Stimulated activated CD4-positive, alpha-beta T cell treated with anti-CD3 and anti-CD28 coated beads, TNF-alpha, amount 100 ng/mL, for 48 hours (primary cell): ENCODE measurements at places on chromosomes 6 and 20.

GRCh38 chr6:148835920-148836441 is 89.2 kb downstream of the UST start:
- DNase-seq = no peak

- DNase-seq = no peak
These were observed 846 bp downstream of the ZSCAN31 start for GRCh38 chr6:28335040-28335563.

- no peak for DNase-seq
These were observed 966.6 kb downstream of the HACE1 start for GRCh38 chr6:103893141-103893581.

DNA sequence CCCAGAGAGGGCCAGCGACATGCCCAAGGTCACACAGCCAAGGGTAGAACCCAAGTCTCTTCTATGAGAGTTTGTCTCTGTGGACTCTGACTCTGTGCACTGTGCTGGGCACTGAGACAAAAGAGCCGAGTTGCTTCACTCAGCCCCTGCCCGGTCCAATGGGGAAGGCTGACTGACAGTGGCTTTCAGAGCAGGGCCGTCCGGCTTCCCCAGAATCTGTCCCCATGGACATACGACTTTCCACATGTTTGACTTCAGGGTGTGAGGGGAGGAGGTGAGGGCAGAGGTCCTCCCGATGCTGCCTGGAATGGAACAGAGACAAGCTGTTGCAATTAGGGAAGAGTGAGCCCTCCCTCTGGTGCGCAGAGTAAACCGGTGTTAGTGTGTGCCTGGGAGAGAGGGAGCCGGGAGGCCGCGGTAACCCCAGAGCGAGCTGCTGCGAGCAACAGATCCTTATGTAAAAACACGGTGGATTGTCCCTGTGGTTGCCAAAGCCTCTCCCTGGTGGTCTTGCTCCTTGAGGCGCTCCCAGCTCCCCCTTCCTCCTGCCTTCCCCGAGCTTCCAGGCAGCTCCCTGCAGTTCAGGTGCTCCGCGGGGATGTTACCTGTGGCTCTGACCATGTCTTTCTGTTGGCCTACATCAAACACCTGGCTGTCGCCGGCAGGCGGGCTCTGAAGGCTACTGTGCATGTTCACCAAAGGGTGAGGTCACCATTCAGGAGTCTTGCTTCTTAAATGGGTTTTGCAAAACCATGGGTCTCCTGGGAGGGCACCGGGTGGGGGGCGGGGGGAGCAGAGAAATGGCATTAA is 672 bp downstream of the SIRPA start:
- DNase-seq = no peak

DNA sequence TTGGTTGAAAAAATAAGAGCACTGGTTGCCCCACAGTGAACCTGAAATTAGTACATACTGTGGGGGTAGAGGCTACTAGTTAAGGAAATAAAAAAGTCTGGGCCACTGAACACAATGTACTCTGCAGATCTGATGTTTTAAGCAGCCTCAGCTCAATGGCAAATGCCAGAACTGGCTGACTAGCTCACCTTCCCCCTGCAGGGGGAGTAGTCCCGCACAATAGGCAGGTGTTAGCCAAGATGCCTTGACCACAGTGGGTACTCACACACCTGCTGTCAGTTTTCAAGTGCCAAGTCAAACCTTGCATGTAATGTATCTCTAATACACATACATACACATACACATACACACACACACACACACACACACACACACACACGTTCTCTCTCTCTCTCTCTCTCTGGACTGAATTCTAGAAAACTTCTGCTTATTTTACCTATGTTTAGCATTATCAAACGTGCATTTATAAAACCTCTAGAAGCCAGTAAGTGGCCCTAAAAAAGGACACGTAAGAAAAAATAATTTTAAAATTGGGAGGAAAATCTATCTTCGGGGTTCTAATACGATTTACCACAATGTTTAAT is 36.1 kb downstream of the GMDS start:
- peak; percentile 12 for DNase-seq

- no peak for DNase-seq
These were observed 3.6 kb upstream of the MANBAL start for GRCh38 chr20:37285664-37286374.

- DNase-seq = no peak
These were observed 136.0 kb downstream of the AIG1 start for GRCh38 chr6:143196525-143197225.

DNA sequence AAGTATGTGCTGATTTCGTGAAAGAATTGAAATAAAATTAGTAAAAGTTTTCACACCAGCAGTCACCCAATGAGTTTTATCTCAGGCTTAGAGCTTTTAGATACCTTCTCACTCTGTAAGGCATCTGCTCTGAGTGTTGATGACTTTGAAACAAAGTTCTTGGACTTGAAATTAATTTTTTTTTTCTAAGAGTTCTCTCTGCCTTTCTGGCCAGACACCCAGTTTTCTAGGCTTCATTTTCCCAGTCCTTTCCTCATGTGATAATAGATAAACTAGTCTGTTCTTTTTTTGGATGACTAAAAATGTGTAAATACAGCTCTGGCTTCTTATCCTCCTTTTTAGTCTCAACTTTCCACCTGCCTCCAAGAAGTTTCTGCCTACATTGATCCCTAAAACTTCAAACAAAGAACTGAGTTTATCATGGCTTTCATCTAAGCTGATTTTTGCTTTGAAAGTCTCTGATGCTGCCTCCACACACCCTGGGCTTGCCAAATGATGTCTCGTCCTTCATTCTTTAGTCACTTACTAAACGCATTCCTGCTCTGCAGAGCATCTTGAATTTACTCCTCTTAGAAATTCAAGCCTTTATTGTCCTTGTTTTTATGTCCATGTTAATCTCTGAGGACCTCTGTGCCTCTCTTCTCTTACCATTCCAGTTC is 32.7 kb downstream of the SLX4IP start:
- DNase-seq = no peak

DNA sequence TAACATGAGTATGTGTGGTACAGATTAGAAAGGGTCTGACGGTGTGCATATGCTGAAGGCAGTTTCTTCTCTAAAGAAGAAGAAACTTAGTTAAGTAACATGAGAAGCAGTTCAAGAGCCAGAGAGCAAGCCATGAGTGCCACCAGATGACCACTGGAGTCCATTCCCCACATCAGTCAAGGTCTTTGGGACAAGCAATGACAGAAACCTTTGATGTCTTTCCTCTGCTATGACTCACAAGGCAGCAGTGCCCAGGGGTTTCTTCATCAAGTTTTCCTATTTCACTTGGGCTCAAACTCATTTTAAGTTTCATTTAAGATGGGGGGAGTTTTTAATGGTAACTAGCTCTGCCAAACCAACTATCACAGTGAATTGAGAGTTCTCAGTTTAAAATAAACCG is 303.8 kb upstream of the TBX18 start:
- no peak for DNase-seq

DNA sequence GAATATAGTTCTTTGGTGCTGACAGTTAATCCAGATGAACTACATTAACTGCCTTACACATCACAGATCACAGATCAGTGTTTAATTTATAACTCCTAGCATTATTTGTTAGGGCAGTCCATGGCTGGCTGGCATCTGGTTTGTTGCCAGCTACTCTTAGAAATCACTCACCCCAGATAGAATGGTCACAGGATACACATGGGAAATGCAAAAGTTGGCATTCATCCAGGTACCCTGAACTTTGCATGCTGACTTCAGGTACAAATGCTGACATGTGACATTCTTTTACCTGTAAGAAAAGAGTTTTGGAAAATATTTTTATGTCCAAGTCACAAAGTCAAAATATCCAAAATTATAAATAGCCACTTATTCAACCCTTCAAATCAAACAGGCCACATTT is 20.2 kb downstream of the FBXL4 start:
- DNase-seq = no peak
